ENCODE measurements at places on chromosomes 4 and X. TPM values are rescaled to one million over a fixed set of nuclear protein-coding genes. Genes with fewer than 3 reads are reported as not detected.

The ADGRG4 gene
- total RNA-seq = not detected

The MTNR1A gene
- total RNA-seq = 0.63 TPM

The SOWAHB gene
- total RNA-seq = 3.4 TPM

The GC gene
- not detected for total RNA-seq

The AVPR2 gene
- not detected for total RNA-seq

The ERVMER34-1 gene
- total RNA-seq = 0.94 TPM

The MGAT4D gene
- total RNA-seq = not detected

The VEGFC gene
- 0.94 TPM for total RNA-seq

The ASB9 gene
- total RNA-seq = 1.6 TPM

The NUDT11 gene
- 65.1 TPM for total RNA-seq

The SSX1 gene
- total RNA-seq = not detected

The SAP30 gene
- 23.2 TPM for total RNA-seq

The ZDHHC15 gene
- total RNA-seq = 19.4 TPM

The NR3C2 gene
- total RNA-seq = 17.8 TPM

The PPARGC1A gene
- 8.5 TPM for total RNA-seq

The RBMXL3 gene
- not detected for total RNA-seq
